ENCODE measurements at places on chromosomes 5 and 9.

DNA sequence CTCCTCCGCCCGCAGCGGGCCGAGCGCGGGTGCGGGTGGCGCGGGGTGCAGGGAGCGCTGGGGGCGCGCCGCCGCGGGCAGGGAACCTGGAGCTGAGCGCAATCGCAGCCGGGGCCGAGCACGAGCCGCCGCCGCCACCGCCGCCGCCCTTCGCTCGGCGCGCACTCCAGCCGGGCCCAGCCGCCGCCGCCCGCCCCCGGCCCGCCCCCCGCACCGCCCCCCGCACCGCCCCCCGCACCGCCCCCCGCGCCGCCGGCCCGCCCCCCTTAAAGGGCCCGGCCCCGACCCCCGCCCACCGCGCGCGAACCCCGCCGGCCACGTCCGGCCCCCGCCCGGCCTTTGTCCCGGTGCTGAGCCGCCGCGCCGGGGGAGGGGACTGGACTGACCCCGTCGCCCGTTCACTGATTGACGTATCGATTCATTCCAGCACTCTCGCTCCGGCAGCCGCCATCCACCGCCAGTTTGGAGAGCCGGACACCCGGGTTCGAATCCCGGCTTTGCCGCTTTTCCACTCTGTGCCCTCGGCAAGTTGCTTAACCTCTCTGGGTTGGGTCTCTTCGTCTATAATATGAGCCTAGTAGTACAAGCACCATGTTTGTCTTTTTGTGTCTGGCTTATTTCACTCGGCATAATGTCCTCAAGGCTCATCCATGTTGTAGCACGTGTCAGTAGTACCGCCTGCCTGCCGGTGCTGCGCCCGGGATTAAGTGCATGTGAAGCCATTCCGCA is at the start of gene SH3PXD2B:
Gene SH3PXD2B, minus strand, starts transcription at position 168 of the 729 bp plus-strand sequence. CDS start 173 bp downstream, outside the sequence.
- DNase-seq = no peak

GRCh38 chr5:138792195-138792790 is 39.1 kb downstream of the CTNNA1 start:
- no peak for DNase-seq

GRCh38 chr9:123063177-123063598 is 29.7 kb downstream of the GPR21 start:
- no peak for DNase-seq

GRCh38 chr5:72458407-72458806 is 48.8 kb downstream of the ZNF366 start:
- DNase-seq = no peak

DNA sequence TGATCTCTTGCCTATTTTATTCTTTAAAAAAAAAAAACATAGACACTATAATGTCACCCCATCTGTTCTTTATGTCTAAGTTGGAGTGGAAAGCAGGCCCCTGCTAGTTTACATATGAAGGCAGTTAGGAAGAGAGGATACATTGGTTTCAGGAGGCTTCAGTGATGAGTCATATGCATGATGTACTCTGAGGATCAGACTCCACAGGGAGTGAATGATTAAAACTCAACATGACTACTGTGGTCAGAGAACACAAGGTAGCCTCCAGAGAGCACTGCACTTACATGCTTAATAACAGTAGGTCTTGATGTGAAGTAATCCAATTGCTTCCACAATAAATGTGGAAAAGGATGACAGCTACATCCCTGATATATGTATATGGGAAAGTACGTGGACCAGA is 22.7 kb upstream of the FSTL4 start:
- DNase-seq = peak; percentile 8

DNA sequence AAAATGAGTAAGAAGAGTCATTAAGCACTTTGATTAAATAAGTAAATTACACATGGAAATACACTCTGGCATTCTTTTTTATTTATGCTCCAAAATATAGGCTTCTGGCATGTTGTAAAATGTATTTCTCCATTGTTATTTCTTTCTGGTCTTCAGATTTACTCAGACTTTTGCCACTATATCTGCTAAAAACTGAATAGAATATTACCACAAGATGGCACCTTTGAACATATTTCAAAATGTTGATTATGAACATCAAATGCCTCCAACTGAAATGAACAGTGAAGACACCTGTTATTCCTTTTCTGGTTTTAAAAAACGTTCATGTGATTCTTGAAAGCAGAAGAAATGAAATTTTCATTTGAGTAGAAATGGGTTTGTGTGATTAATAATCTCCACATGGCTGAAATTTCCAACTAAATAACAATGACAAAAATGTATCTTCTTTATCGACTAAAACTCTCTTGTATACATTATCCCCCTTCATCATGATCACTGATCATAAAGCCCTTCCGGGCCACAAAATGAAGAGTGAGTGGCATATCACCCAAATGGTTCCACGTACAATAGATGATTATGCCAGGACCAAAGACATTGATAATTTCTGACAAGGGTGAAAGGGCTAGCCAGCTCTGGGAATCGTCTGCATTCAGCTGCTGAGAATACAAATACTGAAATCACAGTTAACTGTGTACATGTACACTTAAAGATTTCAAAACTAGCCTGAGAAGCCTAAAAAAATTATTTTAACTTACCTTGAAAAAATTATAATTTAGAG is 23.8 kb downstream of the TYRP1 start:
- DNase-seq = no peak

DNA sequence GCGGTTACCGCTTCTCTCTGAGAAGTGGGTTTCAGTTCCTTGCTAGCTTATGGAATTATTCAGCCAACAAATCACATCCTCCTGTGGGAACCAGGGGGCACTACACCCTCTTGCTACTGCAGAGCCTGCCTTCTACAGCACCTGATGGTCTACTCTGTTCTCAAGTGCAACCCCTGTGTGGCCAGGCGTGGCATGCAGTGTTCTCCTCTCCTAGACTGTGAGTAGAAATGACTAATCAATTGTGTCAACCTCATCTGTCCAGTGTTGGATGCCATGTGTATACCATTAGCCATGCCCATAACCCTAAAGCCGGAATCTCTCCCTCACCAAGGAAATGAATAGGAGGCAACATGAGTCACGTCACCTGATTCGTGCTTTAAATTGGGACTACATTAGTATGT is 117.2 kb upstream of the LIFR start:
- DNase-seq = no peak

DNA sequence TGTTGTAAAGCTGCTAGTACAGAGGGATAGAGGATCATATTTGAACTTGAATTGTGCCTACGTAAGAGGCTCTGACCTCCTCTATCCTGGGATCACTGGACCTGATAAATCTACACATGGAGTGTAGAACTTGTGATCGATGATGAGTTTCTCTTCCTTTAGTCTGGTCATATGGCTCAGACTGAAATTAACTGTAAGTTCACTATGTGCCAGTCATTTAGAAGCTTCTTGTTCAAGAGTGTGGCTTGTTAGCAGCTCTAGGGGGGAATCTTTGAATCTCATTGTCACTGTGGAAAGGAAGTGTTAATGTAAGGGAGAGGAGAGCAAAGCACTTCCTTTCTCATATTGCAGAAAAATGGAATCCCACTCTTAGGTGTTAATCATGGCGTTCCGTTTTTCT is 12.1 kb downstream of the ZBTB34 start:
- DNase-seq = no peak

DNA sequence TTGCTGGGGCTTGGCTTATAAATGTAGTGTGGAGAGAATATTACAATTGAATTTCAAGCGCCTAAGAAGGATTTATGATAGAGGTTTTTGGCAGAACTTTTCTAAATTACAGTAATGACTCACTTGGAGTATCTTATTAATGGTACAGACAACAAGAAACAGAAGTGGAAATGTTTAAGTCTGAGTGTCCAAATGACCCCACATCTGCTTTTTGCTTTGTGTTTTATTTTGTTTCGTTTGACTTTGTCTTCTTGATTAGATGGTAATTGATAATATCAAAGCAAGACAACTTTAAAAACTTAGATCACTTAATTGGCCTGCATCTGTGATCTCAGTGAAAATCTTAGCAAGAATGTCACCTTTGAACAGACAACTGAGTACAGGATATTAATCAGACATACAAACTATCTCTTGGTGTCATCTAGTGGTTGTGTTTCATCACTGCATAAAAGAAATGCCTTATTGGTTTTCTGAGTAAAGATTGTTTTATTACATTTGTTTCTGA is 577.4 kb downstream of the ISL1 start:
- DNase-seq = no peak

DNA sequence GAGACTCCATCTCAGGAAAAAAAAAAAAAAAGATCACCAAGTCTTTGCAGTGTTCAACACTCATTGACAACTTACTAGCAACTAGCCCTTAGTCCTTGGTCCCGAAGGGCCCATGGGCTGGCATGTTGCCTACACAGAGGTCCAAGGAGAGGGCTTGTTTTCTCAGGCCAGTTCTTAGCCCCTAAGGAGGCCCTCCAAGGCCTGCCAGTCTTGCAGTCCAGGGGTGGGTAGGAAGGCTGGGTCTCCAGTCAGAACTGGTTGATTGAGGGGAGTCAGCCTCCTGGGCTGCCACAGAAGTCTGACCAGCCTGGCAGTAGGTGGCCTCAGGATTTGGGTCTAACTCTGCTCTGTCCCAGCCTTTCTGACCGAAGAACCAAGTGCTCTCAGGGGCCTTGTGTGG is 32.7 kb downstream of the IER5L start:
- DNase-seq = no peak

DNA sequence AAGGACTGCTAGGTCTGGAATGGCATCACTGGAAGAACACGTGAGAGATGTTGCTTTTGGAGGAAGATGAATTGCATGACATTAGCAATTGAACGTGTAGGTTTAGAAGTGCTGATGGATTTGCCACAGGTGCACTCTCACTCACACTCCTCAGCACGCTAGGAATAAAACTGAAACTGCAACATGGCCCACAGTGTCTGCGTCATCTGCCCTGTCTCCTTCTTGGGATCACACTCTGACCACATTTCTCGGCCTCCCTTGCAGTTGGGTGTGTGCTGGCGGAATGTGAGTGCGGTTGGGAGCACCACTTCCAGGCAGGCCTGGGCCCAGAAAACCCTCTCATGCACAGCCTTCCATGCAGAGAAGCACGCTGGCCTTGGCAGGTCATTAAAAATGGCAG is 152.8 kb upstream of the LHFPL2 start:
- no peak for DNase-seq

- DNase-seq = no peak
These were observed 378.3 kb upstream of the DAP start for GRCh38 chr5:11139217-11139865.

DNA sequence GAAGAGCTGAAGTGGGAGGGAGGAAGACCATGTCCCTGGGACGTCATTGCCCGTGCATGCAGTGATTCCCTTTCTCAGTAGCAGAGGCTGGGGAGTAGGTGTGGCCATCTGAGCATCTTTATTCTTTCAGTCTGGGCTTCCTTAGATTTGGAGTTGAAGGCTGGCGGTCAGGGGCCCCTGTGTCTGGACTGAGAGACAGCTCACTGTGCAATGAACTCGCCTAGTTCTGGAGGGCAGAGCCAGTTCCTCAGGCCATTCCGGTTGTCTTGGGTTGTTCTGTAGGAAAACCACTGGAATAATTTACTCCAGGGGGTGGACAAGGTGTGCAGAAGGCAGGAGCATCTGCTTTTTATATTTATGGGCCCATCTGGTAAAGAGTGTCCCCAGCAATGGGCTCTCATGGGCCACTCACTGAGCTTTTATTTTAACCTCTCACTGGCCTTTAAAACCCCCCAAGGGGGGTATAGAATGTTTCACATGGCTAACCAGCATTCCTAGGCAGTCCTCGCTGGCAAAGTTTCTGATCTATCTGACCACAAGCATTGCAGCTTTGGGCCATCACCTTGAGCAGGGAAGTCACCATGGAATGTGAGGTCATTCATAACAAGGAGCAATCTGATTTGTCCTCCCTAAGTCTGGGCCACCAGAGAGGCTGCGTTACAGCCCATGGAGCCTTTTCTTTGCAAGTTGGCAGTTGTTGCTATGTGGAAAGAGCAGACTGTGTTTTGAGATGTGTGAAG is 9.2 kb downstream of the STC2 start:
- no peak for DNase-seq

DNA sequence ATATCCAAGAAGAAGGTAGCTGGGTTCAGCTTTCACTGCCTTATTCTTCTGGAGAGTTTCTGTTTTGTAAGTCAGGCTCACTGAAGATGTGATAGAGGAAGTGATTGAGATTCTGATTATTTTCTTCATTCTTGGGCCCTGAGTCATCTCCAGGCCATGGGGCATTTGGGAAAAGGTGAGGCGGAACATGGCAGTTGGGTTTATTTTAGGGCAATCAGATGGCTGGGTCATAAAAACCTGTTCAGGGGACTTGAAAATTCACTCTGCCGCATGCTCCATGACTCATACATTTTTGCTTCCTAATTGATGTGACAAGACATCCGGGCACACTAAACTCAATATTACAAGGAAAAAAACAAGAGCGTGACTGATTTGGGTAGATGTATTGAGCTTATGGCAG is 265.7 kb upstream of the KLF4 start:
- DNase-seq = no peak

DNA sequence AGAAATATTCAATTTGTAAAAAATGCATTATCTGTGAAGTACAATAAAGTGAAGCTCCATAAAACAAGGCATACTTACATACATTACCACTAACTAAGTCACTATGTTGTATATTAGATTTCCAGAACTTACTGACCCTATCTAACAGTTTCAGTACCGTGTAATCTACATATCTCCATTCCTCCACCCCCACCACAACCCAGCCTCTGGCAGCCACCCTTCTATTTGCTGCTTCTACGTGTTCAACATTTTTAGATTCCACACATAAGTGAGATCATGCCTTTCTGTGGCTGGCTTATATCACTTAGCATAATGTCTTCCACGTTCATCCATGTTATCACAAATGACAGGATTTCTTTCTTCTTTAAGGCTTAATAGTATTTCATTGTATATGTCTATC is 15.1 kb upstream of the HSDL2 start:
- DNase-seq = no peak

GRCh38 chr5:140875085-140876065 is at the start of gene PCDHA12:
PCDHA12 (plus strand) TSS chr5:140875308; CDS start chr5:140875473, 165 bp downstream.
- no peak for DNase-seq

DNA sequence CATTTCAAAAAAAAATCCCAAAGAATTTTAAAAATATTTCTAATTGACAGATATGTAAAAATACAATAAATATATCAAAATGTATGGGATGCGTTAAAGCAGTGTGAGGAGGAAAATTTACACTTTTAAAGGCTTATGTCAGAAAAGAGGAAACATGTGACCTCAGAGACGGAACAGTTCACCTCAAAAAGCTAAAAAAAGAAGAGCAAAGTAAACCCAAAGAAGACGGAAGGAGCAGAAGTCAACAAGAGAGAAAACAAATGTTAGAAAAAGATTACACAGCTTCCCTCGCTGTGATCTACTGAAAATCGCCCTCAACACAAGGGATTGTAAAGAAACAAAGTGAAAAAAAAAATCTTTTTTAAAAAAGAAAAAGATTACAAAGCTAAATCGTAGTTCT is 186.9 kb downstream of the AUH start:
- no peak for DNase-seq
